Activated naive CD8-positive, alpha-beta T cell treated with anti-CD3 and anti-CD28 coated beads, Interleukin-2, amount 50 U/mL, for 24 hours (primary cell): ENCODE measurements at places on chromosomes 4 and X.

DNA sequence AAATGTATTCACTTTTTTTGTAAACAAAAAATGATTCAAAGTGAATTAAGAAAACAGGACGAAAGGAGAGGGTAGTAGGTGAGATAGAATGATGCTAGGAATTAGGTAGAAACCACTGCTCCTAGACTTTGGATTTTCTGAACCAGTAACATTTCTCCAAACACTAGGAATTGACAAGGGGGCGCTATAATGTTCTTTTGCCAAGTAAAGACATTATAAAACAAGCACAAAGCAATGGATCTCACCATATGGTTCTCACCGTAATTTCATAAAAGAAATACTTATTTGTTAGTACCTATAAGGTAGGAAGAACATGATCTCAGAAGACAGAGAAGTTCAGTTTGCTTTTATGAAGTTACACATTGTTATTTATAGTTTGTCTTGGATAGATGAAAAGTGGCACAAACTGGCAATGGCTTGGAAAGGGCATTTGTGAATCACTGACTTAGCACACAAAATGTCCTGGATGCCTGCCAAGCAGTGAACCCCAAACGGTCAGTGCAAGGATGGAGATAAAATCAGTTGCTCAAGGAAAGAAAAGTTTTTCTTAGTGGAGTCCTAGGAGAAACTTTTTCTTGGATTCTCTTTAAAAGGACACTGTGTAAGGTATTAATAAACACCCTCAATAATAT is 8.1 kb upstream of the TBC1D1 start:
- no peak overlapping the region for H3K4me3 ChIP-seq
- H3K27me3 ChIP-seq, result no peaks in the 10 kb centered on the region
- DNase-seq, result no peak
- peaks cover 10% of the 10 kb centered on the region for H3K4me1 ChIP-seq
- H3K27ac ChIP-seq, result no peak overlapping the region
- H3K36me3 ChIP-seq, result no peaks in the 10 kb centered on the region

DNA sequence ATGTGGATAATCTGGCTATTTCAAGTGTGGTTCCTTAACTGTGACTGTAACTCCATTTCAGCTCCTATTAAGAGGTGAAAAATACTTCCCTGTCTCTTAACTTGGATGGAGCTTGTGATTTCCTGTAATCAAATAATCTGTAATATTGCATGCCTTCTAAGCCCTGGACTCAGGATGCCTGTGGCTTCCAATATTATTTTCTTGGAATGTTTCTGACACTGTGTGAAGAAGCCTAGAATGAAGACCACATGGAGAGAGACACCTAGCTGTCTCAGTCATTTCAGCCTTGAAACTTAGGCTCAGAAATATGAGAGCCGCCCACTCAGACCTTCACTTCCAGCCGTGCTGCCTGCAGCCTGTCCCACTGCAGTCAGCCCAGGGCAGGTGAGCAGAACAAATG is 544.3 kb downstream of the TRIML1 start:
- no peak overlapping the region for H3K4me3 ChIP-seq
- H3K27me3 ChIP-seq, result no peaks in the 10 kb centered on the region
- no peak for DNase-seq
- no peaks in the 10 kb centered on the region for H3K36me3 ChIP-seq
- H3K4me1 ChIP-seq, result no peaks in the 10 kb centered on the region

DNA sequence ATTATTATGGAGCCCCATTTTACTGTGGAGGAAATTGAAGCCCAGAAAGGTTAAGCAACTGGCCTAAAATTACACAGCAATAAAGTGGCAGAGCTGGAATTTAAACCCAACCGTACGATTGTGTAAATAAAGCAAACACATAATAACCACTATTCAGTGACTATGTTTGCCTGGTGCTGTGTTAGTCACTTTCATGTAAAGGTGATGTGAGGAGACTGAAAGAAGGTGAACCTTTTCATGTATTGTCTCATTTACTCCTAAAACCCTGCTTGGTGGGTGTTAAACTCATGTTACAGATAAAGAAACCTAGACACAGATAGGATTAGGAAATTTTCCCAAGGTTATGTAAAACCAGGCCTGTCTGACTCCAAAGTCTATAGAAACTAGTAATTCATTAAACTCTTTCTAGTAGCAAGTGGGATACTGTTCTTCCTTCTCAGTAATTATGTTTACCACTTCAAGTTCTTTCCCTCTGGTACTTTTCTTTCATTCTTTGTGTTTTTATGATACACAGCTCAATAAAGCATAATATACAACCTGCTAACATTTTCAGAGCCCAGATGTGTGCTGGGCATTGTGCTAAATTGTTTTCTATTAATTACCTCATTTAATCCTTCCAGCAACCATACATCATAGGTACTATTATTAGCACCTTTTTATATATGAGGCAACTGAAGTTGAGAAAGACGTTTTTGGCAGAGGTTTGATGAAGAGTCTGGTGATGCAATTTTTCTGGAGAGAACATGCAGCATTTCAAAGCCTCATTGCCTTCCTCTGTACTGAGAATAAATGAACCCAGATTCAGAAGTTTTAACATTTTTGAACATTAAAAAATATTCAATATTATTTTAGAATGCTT is 202.7 kb downstream of the SPRY1 start:
- peak overlapping the region; percentile 79 for H3K27ac ChIP-seq
- H3K4me1 ChIP-seq, result peaks cover 41% of the 10 kb centered on the region
- H3K36me3 ChIP-seq, result no peaks in the 10 kb centered on the region
- no peak overlapping the region for H3K4me3 ChIP-seq
- no peak for DNase-seq
- no peaks in the 10 kb centered on the region for H3K27me3 ChIP-seq

DNA sequence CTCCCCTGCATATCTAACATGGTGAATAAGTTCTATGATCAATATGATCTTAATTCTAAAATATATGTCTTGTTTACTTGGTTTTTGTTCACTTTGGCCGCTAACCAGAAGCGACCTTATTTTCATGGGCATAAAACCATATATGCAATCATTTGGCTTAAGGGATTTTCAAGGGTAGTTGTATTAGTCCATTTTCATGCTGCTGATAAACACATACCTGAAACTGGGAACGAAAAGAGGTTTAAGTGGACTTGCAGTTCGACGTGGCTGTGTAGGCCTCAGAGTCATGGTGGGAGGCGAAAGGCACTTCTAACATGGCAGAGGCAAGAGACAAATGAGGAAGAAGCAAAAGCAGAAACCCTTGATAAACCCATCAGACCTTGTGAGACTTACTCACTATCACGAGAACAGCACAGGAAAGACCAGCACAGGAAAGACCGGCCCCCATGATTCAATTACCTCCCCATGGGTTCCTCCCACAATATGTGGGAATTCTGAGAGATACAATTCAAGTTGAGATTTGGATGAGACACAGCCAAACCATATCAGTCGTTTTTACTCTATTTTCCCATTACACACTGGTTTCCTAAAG is 114.3 kb upstream of the CPEB2 start:
- H3K4me1 ChIP-seq, result peaks cover 4% of the 10 kb centered on the region
- peaks cover 6% of the 10 kb centered on the region for H3K27me3 ChIP-seq
- no peak overlapping the region for H3K4me3 ChIP-seq
- no peaks in the 10 kb centered on the region for H3K36me3 ChIP-seq
- no peak for DNase-seq
- H3K27ac ChIP-seq, result no peak overlapping the region

DNA sequence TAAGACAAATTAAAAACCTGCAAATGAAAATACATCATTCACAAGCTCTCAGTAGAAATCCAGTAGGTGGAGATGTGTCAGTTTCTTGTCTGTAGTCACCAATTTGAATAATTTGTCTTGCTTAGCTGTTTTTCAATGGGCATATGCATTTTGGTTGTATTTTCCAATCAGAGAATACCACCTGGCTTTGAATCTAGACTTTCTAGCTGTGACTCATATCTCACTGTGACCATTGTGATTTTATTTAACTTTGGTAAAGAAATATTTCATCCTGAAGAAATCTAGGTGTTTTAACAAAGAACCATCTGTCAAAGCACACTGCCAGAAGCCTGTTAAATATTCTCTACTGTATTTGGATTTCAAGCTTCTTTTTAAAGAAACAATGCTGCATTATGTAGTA is 1650.6 kb upstream of the IGFBP7 start:
- no peaks in the 10 kb centered on the region for H3K4me1 ChIP-seq
- no peak for DNase-seq
- no peaks in the 10 kb centered on the region for H3K36me3 ChIP-seq
- no peak overlapping the region for H3K27ac ChIP-seq
- no peak overlapping the region for H3K4me3 ChIP-seq

DNA sequence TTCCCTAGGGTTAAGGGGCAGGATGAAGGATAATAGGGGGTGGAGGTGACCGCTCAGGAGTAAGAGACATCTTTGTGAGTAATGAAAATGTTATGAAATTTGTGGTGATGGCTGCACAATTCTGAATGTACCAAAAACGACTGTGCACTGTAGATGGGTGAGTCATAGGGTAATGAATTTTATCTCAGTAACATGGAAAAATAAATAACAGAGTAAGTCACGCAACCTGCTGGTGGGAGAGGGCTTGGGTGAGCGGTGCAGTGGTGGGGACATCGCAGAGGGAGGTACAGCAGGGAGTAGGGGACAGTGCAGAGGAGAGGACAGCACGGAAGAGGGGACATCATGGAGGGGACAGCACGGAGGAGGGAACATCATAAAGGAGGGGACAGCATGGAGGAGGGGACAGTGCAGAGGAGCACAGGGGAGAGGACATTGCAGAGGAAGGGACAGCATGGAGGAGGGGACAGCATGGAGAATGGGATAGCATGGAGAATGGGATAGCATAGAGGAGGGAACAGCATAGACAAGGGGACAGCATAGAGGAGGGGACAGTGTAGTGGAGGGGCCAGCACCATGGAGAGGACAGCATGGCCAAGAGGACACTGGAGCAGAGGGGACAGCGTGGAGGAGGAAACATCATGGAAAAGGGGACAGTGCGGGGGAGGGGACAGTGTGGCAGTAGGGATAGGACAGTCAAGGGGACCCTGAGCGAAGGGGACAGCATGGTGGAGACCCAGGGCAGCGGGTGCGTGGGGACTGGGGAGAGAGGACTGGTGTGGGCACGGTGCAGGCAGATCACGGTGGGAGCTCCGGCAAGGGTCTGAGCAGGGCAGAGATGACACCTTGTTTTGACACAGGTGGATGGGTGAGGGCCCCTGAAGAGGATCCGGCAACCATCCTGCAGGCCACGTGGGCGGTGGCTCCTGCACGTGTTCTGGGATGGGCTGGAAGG is 68.5 kb upstream of the MXD4 start:
- H3K36me3 ChIP-seq, result peaks cover 12% of the 10 kb centered on the region
- no peaks in the 10 kb centered on the region for H3K4me1 ChIP-seq
- DNase-seq, result no peak

DNA sequence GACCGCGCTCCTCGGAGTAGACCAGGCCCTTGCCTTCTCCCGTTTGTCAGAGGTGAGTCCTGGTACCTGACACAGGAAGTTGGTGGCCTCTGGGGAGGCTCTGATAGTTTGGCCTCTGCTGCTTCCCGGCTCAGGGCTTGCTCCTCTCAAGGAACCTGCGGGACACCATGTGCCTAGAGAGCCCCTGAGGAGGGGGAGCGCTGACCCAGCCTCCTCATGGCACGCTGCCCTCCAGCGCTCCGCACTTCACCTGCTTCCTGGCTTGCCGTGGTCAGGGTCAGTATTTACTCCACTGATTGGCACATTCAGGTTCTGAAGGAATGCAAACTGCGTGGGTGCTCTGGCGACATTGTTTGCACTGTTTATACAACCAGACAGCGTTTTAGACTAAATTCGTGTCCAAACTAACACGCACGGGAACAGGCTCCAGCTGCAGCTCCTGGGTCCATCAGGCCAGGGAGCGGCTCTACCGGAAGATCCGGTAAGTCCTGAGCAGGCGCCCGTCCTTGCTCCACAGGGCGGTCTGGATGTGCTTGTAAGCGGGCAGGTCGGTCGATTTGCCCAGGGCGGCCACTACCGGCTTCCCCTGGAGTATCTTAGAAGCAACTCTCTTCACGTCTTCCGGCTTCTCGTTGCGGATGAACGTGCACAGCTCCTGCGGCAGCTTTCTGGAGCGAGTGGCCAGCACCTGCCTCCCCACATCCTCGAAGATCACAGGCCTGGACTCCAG is 121.6 kb upstream of the GRID2 start:
- no peak overlapping the region for H3K27ac ChIP-seq
- no peaks in the 10 kb centered on the region for H3K36me3 ChIP-seq
- DNase-seq, result no peak
- no peaks in the 10 kb centered on the region for H3K4me1 ChIP-seq

DNA sequence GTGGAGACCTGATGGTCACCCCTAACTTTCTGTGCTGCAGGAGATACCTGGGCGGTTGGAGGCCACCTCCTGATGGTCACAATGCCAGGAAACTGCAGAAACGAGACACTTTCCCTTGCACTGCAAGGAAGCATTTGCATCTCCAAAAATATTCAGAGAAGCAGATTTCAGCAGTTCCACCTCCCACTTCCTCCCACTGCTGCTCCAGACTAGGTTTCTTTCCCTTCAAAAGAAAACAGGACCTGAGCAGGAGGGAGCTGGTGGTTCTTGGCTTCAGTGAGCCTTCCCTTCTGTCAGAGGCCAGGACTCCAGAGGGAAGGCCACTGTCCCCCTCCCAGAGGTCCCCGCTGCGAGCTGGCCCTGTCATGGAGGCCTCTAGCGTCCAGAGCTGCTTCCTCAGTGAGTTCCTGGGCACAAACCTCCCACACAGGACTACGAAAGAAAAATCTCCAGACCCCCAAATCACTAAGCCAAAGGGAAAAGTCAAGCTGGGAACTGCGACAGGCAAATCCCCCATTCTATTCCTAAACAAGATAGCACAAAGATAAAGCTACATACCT is 35.9 kb downstream of the GPM6B start:
- no peak overlapping the region for H3K27ac ChIP-seq
- no peak overlapping the region for H3K4me3 ChIP-seq
- no peak for DNase-seq

DNA sequence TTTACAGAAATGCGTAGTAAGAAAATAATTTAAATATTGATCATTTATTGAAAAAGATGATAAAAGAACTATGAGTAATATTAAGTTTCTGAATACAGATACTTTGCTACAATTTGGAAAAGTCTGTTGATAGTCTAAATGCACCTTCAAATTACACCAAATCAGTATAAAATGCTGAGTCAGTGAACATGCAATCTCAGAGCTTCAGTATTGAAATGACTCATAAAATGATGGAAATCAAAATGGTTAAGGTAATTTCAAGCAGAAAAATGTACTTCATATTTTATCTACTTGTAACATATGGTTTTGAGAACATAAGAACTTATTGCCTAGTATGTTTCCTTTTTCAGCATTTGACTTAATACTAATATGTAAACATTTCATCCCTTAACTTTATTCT is 448.2 kb downstream of the PCDH10 start:
- H3K4me3 ChIP-seq, result no peak overlapping the region
- no peaks in the 10 kb centered on the region for H3K4me1 ChIP-seq
- H3K36me3 ChIP-seq, result no peaks in the 10 kb centered on the region
- no peak overlapping the region for H3K27ac ChIP-seq

- DNase-seq, result peak; percentile 78
- no peaks in the 10 kb centered on the region for H3K27me3 ChIP-seq
- H3K4me1 ChIP-seq, result peaks cover 76% of the 10 kb centered on the region
- H3K4me3 ChIP-seq, result peak overlapping the region; percentile 95
- H3K27ac ChIP-seq, result peak overlapping the region; percentile 88
Measured at GRCh38 chr4:10115797-10116568, 616 bp downstream of the WDR1 start.

GRCh38 chrX:123685232-123685631 is 47.6 kb downstream of the THOC2 start:
- H3K36me3 ChIP-seq, result peaks cover 35% of the 10 kb centered on the region
- H3K27ac ChIP-seq, result no peak overlapping the region
- no peaks in the 10 kb centered on the region for H3K27me3 ChIP-seq
- no peak for DNase-seq
- no peak overlapping the region for H3K4me3 ChIP-seq
